ENCODE measurements at places on chromosomes 12 and 14. TPM values are rescaled to one million over a fixed set of nuclear protein-coding genes. Genes with fewer than 3 reads are reported as not detected.

Gene C12orf57
- 125 TPM for total RNA-seq

Gene TSPAN19
- not detected for total RNA-seq

Gene LTBP2
- total RNA-seq = 58.2 TPM

Gene IL26
- not detected for total RNA-seq

Gene NTF3
- total RNA-seq = 0.84 TPM

Gene CRACR2A
- total RNA-seq = 4.7 TPM

Gene RD3L
- total RNA-seq = not detected

Gene GLS2
- total RNA-seq = not detected

Gene SENP1
- total RNA-seq = 14.5 TPM

Gene SLC10A1
- total RNA-seq = not detected

Gene RERGL
- 1.9 TPM for total RNA-seq

Gene WDHD1
- total RNA-seq = 3.6 TPM

Gene TRIM9
- total RNA-seq = 1.3 TPM

Gene C14orf180
- total RNA-seq = 25.5 TPM

Gene EFS
- 15.5 TPM for total RNA-seq

Gene HSPB8
- 66.4 TPM for total RNA-seq

Gene SERPINA1
- 41.6 TPM for total RNA-seq

Data from mesenteric fat pad (tissue), 1 donor.